ENCODE measurements at places on chromosomes 2 and 18. TPM values are rescaled to one million over a fixed set of nuclear protein-coding genes. Genes with fewer than 3 reads are reported as not detected.

Gene TDRD15
- polyA plus RNA-seq: 0.34 TPM

Gene SCTR
- not detected for polyA plus RNA-seq

Gene CYTIP
- 83.6 TPM for polyA plus RNA-seq

Gene NETO1
- 1.2 TPM for polyA plus RNA-seq

Gene LIMS4
- 1.4 TPM for polyA plus RNA-seq

Gene SDC1
- 1.3 TPM for polyA plus RNA-seq

Gene AQP12A
- polyA plus RNA-seq: not detected

Gene ZFP36L2
- polyA plus RNA-seq: 249 TPM

Gene KIAA2012
- polyA plus RNA-seq: not detected

Gene ERBB4
- not detected for polyA plus RNA-seq

Gene LTBP1
- polyA plus RNA-seq: not detected

Gene UPP2
- polyA plus RNA-seq: not detected

Gene ARHGEF33
- polyA plus RNA-seq: not detected

Gene SIX3
- not detected for polyA plus RNA-seq

Gene RPIA
- polyA plus RNA-seq: 42.7 TPM

Gene INHBB
- not detected for polyA plus RNA-seq

Gene SERPINB3
- not detected for polyA plus RNA-seq

Gene EVX2
- polyA plus RNA-seq: not detected

Gene DSC3
- polyA plus RNA-seq: not detected

Gene SMAD7
- polyA plus RNA-seq: 0.48 TPM

Gene SP5
- not detected for polyA plus RNA-seq

Gene PCARE
- not detected for polyA plus RNA-seq
